ENCODE measurements at places on chromosomes 11 and 22.

DNA sequence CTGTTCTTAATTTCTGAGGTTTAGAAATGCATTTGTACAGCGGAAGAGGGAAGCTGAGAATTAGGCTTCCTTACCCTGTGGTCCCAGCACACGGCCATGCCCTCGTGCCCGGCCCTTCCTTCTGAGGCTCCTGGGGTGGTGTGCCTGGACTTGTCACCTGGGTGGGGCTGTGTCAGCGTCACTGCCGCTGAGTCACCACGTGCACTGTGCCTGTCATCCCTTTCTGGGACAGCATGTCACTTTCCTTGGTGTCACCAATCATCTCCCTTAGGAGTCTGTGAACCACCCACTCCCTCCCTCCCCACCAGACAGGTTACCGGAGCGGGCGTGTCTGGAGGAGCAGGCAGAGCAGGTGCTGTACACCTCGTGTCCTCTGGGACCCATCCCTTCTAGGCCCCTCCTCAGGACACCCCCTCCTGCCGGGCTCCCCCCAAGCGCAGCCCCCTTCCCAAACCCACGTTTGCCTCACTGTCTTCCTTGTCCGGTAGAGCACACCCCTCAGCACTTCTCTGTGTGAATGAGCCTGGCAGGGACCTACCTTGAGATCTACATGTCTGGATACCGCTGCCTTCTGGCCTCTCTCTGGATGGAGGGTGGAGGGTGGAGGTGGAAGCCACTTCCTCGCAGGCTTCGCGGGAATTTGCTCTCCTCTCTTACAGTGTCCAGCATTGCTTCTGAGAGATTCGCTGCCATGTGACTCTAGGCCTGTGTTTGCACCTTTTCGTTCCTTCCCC lies 367.6 kb downstream of the TBC1D22A start:
- no peak for DNase-seq

- no peak for DNase-seq
Measured at GRCh38 chr22:23533328-23533762, 46.7 kb downstream of the IGLL1 start.

DNA sequence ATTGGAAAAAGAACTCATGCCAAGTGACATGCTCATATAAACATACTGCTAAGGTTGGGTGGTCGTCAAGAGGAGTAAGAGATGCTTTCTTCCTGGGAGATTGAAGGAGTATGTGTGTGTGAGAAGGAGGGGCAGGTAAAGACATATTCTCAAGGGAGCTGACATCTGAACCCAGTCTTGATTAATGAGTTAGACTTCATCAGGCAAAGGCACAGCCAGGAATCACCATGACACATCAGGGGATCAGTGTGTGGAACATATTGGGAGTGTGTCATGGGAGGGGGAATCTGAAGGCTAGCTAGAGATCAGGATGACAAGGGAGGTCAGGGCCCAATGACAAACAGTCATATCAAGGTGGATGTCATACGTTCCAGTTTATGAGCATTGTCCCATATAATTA lies 14.9 kb downstream of the CNTF start:
- no peak for DNase-seq

DNA sequence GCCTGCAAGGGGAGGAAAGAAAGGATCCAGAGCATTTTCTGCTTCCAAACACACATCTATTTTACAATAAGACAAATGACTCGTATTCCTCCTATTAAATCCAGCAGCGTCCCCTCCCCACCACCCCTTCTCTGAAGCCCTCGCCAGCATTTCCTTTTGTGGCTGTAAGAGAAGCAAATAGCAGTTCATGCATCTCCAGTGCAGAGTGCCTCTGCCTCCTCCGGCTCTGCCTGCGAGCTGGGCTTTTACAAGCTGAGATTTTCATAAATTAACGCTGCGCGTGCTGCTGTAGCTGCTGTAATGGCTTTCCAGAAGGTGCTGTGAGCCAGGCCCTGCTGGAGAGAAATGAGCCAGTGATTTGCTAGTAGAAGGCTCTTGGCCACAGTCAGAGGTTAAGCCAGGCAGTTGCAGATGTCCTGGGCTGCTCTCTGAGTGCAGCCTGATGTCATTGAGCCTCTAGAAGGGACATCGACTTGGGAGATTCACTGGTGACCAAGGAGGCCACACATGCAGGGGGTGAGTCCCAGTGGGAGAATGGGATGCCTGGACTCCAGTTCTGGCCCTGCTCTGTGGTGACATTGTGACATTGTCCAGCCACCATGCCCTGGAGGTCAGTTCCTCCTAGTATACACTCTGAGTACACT lies 134.5 kb upstream of the NAV2 start:
- DNase-seq = no peak

DNA sequence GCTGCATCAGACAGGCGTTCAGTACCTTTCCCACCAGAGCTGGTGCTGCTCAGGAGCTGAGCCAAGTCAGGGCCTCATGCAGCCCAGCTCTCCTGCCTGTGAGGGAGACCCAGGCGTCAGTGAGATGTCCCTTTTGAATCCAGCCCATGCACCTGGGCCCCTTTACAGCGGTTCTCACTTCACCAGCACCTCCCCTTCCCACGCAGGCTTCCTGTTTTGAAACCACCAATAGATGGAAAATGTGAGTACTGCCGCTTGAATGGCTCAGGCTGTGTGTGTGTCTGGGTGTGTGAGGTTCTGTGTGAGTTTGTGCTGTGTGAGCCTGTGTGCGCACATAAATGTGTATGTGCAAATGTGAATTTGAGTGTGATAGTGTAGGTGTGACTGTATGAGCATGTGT lies 88.4 kb downstream of the UBASH3B start:
- peak; percentile 76 for DNase-seq

- no peak for DNase-seq
Measured at GRCh38 chr11:37110385-37110784, 512.3 kb upstream of the RAG2 start.

- DNase-seq = no peak
Measured at GRCh38 chr11:122235615-122236014, 119.6 kb upstream of the BLID start.

DNA sequence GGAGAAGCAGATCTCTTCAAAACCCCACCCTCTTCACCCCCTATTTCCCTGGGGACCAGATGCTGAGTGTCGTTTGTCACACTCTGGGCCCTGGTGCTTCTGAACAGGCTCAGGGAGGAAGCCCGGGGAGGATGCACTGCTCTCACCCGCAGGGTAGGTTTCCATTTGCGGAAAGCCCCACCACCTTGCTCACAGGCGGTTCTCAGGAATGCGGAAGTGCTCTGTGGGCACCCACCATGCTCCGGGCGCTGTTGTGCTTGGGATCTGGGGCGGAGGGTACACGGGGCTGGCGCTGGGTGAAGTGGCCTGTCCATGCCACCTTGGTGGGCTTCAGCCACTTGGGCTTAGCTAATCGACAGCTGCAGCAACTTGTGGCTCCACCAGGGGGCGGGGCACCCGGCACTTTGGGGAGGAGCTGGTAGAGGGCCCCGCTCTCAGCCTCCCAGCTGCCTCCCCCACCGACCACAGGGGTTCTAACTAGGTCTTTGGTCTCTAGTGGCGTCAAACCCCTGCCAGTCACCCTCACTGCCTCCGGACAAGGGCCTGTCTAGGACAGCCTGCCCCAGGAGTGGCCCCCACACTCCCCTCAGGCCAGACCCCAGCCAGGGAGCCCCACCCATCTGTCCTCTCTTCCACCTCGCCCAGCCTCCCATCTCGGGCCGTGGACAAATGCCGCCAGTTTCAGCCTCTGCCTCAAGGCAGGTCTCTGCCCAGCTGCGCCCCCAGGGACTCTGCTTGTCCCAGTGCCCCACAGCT lies 7.4 kb downstream of the NDUFV1 start:
- DNase-seq = no peak

DNA sequence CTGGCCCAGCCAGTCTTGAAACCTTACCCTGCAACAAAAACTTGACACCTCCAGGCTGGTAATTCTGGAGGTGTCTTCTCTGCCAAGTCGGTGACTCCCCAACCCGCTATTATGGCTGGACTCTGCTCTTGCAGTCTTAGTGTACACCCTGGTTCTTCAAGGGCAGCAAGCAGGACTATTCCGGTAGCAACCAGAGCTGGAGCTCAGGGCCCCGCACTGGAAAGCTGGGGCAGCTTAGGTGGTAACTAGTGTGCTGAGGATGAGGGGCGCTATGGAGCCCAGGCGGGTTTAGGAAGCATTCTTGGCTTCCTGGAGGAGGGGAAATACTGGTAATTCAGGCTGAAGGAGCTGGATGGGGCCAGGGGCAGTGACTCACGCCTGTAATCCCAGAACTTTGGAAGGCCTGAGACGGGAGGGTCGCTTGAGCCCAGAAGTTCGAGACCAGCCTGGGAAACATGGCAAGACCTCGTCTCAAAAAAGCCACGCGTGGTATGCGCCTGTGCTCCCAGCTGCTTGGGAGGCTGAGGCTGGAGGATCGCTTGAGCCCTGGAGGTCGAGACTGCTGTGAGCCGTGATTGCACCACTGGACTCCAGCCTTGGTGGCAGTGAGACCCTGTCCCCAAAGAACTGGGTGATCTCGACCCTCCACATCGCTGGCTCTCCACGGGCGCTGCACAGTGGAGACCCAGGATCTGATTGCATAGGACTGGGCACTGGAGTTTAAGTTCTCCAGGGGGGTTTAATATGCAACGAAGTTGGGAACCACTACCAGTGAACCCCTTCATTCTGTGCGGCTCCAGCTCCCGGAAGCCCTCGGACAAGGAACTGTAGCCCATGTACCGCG lies 10.6 kb upstream of the AIFM3 start:
- no peak for DNase-seq

- no peak for DNase-seq
Measured at GRCh38 chr11:85748455-85748891, 62.5 kb downstream of the SYTL2 start.

DNA sequence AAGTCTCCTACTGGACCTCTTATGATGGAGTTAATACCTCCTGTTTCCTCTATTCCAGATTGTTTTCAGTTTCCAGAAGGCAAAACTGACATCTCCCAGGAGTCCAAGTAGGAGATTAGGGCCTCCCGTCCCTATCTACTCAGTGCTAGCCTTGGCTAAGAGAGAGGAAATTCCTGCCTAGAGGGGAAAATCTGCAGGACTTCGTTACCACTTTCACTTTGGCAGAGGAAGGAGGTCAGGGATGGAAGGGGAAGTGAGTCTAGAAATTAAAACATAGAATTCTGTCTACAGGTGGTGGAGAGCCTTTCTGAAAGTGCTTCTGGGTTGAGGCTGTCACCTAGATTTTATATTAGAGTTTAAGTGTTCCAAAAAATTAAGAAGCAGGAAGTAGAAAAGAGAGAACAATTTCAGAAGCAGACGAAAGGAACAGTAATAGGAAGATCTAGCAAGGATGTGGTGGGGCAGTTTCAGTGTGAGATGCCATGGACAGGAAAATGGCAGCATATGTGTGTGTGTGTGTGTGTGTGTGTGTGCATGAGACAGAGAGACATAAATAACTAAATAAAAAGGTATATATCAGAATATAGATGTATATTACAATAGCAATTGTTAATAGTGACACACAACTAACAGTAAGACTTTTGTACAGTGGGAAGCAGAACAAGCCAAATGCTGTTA lies 2.4 kb upstream of the TRIM68 start:
- DNase-seq = peak; percentile 25

GRCh38 chr11:134753771-134754520 lies 341.9 kb upstream of the B3GAT1 start:
- no peak for DNase-seq

DNA sequence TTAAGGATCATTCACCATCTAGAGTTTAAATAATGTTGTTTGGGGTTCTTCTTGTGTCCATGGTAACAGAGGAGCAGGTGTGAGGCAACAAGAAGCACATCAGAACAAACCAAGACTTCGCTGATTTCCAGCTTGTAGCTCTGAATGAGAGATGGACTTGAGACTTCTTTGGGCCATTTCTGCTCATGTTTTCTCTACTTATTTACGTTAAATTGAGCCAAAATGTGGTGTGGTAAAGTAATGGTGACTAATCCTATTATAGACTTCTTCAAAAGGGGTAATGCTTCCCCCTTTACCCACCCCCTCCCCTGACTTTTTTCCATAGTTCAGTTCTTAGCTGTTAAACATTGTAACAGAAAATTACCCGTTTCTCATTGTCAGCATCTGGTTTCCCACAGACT lies 65.2 kb downstream of the CSTPP1 start:
- no peak for DNase-seq

GRCh38 chr11:76604626-76605241 lies 65.8 kb downstream of the LRRC32 start:
- DNase-seq = no peak

GRCh38 chr11:36160091-36160490 lies 129.1 kb downstream of the COMMD9 start:
- no peak for DNase-seq

DNA sequence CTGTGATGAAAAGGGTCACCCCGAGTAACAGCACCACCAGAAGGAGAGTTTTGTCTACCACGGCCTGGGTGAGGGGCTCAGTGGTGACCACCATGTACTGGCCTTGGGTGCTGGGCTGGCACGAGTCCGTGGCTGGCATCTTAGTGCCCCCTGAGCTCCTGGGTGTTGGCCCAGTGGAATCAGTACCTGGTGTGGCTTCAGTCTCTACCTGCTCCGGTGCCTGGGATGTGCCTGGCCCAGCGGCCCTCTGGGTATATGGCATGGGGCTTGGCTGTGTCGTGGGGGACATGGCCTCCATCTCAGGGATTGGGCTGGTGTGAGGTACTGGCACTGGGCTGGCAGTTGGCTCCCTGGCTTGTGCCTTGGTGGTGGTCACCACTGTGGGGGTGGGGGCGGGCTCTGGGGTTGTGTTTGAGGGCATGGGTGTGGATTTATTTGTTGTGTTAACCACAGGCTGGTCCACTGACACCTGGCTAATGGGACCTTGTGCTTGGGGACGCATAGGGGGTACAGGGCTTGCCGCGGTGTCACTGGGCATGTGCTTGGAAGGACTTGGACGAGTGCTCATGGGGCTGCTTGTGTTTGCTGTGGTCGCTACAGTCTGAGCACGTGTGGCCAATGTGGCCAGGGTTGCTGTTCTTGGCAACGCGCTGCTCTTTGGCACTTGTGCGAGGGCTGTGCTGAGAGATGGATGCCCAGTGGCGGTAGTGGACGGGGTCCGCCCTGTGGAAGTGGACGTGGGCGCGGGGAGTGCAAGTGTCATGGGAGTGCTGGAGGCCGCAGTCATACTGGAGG lies 9.8 kb downstream of the C11orf24 start:
- no peak for DNase-seq

- DNase-seq = peak; percentile 49
Measured at GRCh38 chr11:121557348-121557747, 104.6 kb upstream of the SORL1-AS1 start.

DNA sequence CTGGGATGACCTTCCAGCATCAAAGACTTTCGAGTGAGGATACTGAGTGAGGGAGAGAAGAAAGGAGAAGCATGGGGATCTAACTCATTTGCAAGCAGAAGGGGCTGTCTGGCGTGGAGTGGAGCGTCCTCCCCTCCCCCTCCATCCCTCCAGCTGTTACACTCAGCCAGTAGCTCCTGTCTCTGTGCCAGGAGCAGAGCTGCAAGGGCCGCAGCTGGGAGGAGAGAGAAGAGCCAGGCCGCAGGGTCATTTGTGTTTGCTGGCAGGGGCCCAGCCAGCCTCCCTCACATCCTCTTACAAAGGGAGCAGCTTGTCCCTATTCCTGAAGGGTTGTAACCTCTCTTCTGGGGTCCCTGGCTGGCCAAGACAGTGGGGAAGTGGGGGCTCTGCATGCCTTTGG lies 57.9 kb downstream of the NECTIN1 start:
- DNase-seq = no peak

GRCh38 chr11:130247319-130247718 lies 67.4 kb downstream of the ZBTB44 start:
- no peak for DNase-seq

GRCh38 chr11:73387594-73388264 lies 11.5 kb downstream of the RELT start:
- DNase-seq = no peak

GRCh38 chr11:112318184-112318591 lies 57.5 kb upstream of the PLET1 start:
- DNase-seq = no peak

GRCh38 chr11:16953663-16954062 lies 60.6 kb downstream of the PLEKHA7 start:
- no peak for DNase-seq

All from AML-193 (cell line).